Urothelium cell line (cell line): ENCODE measurements at places on chromosomes 6 and 20.
A peak's percentile ranks its signal among the peaks of the same experiment; 100 is the strongest.

DNA sequence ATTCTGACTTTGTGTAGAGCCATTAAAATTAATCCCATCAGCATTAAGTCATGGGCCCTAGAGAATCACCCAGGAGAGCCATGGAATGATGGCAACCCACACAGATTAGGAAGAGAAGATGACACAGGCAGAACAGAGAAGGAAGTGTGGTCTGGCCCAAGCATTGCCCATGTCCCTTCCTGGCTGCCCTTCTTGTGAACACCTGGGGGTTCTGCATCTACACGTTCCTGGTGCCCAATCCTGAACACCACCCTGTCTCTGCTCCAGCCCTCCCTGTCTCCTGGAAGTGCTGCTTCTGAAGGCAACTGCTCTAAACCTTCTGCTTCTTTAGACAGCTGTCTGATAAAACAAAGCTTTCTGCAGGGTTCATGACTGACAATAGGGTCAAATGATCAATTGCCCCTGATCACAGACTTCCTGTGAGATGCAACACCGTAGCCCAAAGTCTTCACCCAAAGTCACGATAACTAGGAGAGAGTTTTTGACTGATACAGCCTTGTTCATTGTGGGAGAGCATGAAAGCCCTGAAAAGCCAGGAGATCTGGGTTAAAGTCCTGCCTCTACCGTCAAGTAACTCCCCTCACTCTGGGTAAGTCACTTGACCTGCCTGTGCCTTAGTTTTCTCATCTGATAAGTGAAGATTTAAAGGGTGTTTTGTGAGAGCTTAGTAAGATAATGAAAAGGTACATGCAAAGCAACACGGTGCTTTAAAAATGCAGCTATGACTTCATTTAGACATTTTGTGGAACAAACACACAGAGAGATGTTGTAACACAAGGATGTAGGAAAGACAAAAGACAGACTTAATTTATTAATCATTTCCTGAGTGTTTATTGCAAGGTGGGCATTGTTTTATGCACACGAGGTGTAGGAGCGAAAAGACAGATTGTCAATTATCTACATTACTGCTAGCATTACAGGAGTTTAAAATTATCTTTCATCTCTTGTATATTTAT, 291.2 kb upstream of the STXBP5 start:
- no peak for DNase-seq

DNA sequence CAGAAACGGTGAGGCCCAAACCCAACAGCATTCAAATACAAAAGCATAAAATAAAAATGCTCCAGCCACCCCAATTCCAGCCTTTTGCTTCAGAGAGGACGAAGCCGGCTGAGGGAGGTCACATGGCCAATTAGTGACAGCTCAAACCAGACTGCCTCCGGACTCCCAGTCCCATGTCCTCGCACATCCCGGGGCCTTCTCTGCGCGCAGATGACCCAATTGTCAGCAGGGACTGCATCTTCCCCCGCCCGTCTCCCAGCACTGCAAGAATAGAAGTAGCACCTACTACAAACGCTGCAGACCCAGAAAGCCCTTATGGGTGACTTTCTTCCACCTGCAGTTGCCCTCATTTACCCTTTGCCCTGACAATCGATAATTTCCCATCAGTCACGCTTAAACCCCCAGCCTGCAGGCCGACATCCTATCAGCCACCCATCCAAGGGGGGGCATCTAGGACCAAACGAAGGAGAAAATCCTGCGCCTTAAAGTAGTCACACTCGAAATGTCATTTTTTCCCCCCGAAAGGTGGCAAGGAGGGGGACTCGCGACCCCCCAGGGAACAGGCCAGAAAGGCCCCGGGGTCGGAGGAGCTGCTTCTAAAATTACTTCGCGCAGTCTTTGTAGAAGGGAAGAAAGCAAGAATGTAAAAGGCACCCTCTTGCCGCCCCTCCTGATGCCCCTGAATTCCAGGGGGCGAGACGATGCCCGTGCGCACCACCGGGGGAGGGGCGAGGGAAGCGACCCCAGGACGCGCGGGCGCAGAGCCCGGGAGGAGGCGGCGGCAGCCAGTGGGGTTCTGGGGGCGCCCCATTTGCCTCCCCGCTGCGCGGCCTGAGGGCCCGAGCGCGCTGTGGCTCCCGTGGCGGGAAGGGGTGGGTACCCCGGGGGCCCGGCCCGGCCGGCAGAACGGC, 792 bp downstream of the SLC23A2 start:
- peak; percentile 30 for DNase-seq

DNA sequence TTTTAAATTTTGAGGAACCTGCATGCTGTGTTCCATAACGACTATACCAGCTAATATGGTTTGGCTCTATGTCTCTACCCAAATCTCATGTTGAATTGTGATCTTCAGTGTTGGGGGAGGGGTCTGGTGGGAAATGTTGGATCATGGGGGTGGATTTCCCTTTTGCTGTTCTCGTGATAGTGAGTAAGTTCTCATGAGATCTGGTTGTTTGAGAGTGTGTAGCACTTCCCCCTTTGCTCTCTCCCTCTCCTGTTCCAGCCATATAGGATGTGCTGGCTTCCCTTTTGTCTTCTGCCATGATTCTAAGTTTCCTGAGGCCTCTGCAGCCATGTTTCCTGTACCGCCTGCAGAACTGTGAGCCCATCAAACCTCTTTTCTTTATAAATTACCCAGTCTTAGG, 61.8 kb upstream of the NEDD9 start:
- no peak for DNase-seq

GRCh38 chr6:22146931-22147701, 149.7 kb downstream of the PRL start:
- no peak for DNase-seq

DNA sequence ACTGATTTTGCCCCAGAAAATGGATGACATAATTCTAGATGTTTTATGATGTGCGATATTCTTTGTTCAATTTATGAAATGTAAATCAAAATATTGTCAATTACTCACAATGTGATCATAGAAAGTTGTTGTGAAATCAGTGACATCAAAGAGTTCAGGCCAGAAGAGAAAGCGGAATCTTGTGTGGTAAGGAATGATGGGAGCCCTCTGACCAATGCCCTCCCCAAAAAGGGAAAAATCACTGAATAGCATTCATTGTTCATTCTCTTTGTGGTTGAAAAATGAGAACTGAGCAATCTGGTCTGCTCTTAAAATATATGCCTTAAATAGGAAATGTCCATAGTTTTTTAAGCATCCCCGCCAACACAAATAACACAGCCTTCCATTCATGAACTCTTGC, 247.1 kb upstream of the GRIK2 start:
- DNase-seq: peak; percentile 21
